ENCODE measurements at places on chromosomes 3 and 15. TPM values are rescaled to one million over a fixed set of nuclear protein-coding genes. Genes with fewer than 3 reads are reported as not detected.

UPK1B gene
- not detected for total RNA-seq

DNA sequence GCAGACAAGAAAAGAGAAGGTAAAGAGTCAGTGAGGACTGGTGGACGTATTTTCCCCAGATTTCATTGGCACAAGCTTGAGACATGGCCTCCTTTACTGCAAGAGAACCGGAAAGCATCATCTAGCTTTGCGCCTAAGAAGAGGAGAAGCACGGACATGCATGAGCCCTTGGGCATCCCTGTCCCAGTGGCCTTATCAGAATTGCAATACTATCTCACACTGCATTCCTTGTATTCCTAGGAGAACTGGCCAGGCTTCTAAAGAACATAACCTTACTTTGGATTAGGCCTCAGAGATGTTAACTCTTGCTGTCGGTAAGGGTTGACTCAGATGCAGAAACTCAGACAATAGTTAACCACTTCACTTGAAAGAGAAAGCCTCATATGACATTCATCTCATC lies 229.5 kb upstream of the PRICKLE2 start:
- DNase-seq, result no peak

GRCh38 chr3:123686251-123686650 lies 101.4 kb upstream of the HACD2 start:
- no peak for DNase-seq

- DNase-seq, result no peak
These were observed 1010.0 kb downstream of the SQOR start for GRCh38 chr15:46644501-46645481.

GATM gene
- total RNA-seq, result 9.3 TPM

HIGD2B gene
- not detected for total RNA-seq

DNA sequence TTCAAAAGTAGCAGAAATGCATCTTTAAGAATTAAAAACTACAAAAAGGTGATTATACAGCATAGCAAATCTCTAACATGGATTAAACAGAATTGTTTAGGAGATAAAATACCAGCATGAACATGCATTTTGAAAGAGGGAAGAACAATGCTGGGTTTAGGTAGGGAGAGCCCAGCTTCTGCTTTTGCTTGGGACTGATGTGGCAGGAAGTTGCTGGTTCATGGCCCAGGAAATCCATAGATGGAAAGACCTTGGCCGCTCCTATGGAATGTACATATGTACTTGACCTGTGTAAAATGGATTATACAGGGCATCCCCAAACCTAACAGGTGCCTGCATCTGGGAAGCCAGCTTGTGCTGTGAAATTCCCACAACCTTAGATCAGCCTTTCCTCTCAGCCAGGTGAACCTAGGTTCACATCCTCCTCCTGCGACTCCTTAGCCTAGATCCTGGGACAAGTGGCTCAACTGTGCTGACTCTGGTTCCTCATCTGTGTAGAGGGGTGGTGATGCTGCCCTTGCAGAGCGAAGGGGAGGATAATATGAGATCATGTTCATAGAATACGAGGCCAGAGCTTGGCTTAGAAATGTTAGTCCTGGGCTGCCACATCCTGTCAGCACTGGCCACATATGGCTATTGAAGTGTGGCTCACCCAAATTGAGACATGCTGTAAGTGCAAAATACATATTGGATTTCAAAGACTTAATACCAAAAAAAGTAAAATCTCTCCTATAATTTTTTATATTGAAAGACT lies 47.0 kb upstream of the PLXNA1 start:
- no peak for DNase-seq

- no peak for DNase-seq
These were observed 75.3 kb downstream of the PLOD2 start for GRCh38 chr3:146085678-146086077.

- DNase-seq, result no peak
These were observed 97.0 kb downstream of the RPL39L start for GRCh38 chr3:187042346-187042745.

DNA sequence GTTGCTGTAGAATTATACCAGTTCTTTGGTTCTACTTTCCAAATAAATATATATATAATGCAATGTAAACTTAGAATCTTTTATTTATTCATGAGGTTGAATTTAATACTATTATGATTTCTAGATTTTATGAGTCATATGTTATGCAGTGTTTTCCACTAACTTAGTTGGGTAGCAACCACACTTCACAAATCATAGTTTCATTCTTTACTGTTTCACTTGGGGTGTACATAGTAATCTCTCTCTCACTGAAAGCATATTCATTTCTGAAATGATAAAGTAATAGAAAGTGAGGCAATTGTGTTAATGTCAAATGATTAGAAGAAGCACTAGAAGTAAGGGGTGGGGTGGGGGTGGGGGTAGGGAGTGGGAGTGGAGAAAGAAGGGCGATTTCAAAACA lies 52.6 kb downstream of the IQCH start:
- no peak for DNase-seq

DNA sequence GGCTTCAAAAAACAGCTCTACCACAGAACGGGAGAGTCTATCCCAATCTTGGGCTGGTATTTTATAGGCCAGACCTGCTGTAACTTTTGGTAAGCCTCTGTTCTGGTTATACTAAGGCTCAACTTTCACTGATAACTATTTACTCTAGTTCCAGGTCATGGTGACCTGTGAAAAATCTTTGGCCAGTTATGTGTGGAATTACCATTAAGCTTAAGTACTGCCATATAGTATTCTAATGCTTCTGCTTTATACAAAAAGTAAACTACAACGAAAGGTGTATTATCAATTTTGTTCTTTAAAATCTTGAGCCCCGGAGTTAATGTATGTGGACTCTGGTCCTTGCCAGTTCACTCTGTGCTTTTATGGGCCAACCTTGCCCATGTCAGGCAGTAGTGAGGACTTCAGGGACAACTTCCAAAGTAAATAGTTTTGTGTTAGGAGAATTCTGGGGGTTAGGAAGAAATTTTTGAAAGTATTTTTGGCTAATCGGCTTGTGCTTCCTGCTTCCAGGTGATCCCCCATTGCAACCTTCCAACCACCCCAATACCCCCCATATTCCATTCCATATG lies 6.4 kb downstream of the SIAH2 start:
- DNase-seq, result no peak

PRRT3 gene
- 0.47 TPM for total RNA-seq

DNA sequence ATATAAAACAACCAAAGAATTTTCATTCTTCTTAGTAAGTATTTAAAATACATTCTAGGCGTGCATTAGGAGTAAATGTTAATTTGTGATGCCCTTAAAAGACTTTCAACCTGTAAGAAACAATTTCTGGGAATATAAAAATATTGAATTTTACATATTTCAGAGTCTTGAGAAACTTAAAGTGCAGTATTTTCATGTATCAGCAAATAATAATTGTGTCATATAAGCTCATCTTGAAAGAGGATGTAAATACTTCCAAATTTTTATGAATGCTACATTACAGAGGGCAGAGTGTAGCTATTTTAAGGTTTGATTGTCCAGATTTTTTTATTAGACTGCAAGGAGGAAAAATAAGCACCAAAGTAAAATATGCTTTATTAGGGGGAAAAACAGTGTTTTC lies 207.1 kb downstream of the VPS13C start:
- DNase-seq, result no peak

AADACL2 gene
- total RNA-seq, result not detected

DNA sequence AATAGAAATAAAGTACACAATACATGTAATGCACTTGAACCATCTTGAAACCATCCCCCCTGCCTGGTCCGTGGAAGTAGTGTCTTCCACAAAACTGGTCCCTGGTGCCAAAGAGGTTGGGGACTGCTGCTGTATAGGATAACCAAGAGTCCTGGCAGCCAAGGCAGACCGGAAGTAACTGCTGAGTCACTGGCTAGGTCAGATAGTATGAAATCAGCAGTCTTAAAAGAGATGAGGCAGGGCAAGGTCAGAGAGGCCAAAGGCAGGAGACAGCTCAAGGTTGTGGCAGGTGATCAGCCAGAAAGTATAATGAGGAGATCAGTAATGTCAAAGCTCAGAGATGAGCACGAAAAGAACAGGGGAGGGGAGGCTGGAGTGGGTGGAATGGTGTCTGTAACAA lies 60.2 kb downstream of the MAP3K13 start:
- DNase-seq, result no peak

PP2D1 gene
- total RNA-seq, result not detected

GRCh38 chr3:177371888-177372287 lies 174.6 kb upstream of the TBL1XR1 start:
- no peak for DNase-seq

DNA sequence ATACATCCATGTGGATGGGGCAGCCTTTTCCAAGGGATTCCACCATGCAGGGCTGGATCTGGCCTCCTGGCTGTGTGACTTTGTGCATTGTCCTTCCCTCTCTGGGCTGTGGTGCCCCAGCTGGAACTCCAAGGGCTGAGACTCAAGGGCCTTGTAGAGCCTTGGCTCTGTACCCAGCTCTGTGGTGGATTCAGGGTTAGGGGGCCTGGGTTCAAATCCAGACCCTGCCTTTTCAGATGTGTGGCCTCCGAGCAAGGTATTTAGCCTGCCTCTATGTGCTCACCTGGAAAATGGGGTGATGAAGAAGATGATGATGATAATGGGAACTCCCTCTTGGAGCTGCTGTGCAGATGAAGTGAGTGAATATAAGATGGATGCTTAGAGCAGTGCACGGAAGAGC lies 161.9 kb downstream of the WNT7A start:
- DNase-seq, result no peak

RABL3 gene
- 19.7 TPM for total RNA-seq

GRCh38 chr15:79365765-79366164 lies 54.9 kb downstream of the TMED3 start:
- no peak for DNase-seq

- no peak for DNase-seq
These were observed 35.4 kb downstream of the GRAMD1C start for GRCh38 chr3:113873814-113874526.

GRCh38 chr3:51057121-51057520 lies 328.0 kb upstream of the MANF start:
- no peak for DNase-seq

GRCh38 chr3:159818399-159818798 lies 170.2 kb upstream of the IL12A start:
- peak; percentile 57 for DNase-seq

- DNase-seq, result no peak
These were observed 89.4 kb upstream of the TJP1 start for GRCh38 chr15:29911705-29912104.

DNA sequence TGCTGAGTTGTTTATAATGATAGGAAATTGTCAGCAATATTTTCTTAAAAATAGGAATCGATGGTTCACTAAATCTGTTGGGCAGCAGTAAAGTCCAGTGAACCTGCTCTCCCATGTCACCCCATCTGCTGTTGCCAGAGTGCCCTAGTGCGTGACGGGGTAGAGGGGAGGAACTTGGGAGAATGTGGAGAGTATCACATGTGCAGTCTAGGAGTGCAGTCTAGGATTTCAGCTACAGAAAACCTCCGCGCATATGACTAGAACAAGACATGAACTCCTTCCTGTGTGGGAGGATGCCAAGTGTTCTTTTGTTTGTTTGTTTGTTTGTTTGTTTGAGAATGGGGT lies 74.6 kb upstream of the ACAD9 start:
- no peak for DNase-seq

MKRN2OS gene
- 1.8 TPM for total RNA-seq

GRCh38 chr3:31735667-31736066 lies 202.9 kb downstream of the STT3B start:
- DNase-seq, result no peak

IQGAP1 gene
- 39.2 TPM for total RNA-seq

TMEM40 gene
- total RNA-seq, result 4.5 TPM

DNA sequence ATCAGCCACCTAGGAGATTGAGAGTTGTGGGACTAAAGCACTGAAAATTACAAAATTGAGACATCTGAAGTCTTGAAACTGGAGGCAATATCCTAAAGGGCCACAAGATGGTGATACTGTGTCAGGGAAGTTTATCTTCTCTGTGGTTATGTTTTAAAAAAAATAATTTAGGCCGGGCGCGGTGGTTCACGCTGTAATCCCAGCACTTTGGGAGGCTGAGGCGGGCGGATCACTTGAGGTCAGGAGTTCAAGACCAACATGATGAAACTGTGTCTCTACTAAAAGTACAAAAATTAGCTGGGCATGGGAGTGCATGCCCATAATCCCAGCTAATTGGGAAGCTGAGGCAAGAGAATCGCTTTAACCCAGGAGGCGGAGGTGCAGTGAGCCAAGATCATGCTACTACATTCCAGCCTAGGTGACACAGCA lies 17.9 kb upstream of the NIT2 start:
- DNase-seq, result no peak

DNA sequence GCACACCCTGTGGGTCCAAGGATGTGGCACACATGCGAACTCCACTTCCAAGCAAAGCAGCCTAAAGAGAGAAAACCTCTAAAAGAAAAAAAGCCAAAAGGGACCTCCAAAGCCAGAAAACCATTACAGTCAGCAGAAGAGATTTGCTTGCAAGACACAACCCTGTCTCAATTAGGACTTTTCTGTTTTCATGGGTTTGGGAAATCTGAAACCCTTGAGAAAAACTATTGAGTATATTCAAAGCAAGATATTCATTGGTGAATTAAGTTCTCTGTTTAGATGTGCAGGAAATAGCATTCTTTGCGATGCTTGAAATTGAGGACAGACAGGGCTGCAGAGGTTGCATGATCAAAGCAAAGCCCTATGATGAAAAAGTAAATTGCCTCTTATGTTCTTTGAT lies 10.2 kb upstream of the LDHAL6B start:
- no peak for DNase-seq

SLC6A11 gene
- not detected for total RNA-seq

- no peak for DNase-seq
These were observed 26.0 kb upstream of the GNB5 start for GRCh38 chr15:52217186-52217585.
